ENCODE measurements at places on chromosomes 12 and 14.

DNA sequence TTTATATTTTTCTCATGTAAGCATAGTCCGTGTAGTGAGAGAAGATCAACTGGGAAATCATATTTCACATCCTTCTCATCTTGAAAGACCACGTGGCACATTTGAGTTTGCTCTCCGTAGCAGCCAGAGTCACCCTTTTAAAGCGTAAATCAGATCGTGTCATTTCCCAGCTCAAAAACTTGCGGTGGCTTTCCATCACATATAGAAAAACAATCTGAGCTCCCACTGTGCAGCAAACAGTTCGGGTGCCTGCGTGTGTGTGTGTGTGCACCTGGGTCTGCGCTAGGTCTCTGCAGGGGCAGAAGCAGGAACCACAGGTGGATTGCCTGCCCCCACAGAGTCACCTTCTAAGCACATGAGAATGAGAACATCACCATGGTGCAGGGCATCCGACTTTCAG, 338.2 kb downstream of the TRHDE start:
- no peak for DNase-seq

GRCh38 chr12:31519511-31519910, 71.4 kb downstream of the DENND5B start:
- DNase-seq: no peak

DNA sequence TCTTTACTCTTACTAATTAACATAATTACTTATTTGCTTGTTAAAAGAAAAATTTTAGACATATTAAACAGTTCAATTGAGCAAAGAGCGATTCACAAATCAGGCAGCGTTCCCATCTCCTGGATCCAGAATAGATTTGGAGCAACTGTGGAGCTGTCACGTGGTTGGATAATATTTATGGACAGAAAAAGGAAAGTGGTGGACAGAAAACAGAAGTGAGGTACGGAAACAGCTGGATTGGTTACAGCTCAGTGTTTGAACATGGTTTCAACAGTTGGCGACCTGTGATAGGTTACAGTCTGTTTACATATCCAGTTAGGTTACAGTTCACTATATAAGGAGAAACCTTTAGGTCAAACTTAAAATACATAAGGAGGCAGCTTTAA, 19.7 kb upstream of the FAM234B start:
- no peak for DNase-seq

DNA sequence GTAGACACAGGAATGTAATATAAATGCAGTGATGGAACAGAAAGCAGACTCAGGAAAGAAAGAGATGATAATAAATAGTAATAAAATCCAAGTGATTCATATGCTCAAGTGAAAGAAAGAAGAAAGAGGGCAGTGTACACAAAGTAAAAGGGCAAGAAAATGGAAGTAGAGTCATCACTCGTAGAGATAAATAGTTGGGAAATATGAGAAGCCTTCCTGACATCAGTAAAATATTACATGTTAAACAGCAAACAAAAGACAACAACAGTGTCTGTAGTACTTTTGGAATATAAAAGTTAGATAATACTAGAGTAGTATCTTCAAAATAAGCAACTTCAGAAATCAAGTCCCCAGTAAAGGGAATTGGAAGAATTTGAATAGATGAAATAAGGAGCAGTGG, 412.3 kb downstream of the RAD51B start:
- no peak for DNase-seq

- no peak for DNase-seq
These were observed 23.8 kb downstream of the GNS start for GRCh38 chr12:64735442-64735841.

- DNase-seq: no peak
These were observed 265.5 kb upstream of the PRKD1 start for GRCh38 chr14:30193101-30193500.

DNA sequence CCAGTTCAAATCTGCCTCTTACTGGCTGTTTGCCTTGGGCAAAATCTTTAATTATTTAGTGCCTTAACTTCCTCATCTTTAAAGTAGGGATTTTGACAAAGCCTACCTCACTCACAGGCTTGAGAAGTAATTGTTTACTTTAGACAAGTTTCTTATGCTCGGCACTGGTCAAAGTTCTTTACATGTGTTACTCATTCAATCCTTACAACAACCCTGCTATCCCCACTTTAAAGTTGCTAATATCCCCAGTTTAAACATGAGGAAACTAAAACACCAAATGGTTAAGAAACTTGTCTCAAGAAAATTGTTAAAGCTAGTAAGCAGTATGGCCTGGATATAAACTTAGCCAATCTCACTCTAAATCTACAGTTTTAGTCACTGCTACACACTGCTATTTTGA, 204.0 kb upstream of the AVPR1A start:
- DNase-seq: no peak

DNA sequence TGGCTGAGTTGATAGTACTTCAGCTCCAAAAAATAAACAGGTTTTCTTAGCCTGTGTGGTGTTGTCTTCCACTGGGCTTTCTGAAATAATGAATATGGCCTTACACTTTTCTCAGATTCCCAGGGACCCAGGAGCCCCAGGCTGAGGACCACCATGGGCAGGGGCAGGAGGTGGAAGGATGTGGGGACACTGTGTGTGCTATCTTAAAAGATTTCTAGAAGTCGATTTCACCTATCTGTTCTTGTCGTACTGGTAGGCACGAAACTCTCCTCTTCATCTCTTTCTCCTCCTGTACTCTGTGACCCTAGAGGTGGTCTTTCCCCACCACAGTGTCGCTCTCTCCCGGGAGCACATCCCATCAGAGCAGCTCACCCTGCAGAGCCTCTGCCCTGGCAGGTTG, 107.7 kb upstream of the FKBP4 start:
- DNase-seq: no peak

GRCh38 chr14:34325493-34325892, 136.5 kb downstream of the SPTSSA start:
- DNase-seq: no peak

DNA sequence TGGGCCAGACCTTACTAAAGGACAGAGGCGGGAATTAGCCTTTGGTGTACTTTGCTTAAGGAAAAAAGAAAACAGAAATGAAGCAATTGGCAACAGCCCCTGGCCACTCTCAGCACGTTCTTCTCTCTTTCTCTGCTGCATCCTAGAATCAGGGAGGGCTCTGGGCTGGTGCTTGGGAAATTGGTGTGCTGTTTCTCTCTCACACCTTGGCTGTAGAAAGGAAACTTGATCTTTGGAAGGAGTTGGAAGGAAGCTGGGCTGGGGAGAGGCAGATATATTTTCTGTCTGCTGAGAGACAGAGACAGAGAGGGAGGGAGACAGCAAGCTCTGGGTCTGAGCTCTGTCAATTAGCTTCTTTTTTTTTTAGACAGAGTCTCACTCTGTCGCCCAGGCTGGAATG, 27.4 kb downstream of the NOS1 start:
- no peak for DNase-seq

DNA sequence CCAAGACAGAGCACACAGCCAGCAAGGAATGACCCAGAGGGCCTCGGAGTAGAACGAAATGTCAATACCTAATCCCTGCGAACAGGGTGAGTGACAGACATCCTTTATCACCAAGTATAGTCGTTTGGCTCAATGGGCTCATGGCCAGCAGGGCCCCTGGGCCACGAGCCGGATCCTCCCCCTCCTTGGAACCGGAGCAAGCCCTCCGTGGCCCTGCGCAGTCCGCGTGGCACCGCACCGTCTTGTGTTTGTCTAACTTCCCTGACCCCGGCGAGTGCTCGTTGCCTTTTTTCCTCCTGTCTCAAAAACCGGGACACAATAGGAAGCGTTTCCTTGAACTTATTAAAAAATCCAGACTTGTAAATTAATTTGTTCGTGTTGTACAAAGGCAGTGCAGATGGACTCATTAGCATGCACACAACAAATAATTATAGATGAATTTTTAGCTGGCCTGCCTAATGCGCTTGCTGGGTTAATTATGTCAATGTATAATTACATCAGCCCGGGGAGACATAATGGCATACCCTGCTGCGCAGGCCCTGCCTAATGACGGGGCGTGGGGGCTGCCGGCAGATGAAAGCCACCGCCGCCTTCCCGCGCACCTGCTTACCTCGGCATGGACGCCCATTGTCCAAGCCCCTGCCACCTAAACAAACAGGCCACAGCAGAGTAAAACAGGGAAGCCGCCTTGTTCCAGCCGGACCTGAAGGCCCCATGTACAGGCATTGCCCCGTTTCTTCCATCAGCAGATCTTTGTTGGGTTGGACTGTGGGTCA, 81.6 kb downstream of the PHETA1 start:
- no peak for DNase-seq

DNA sequence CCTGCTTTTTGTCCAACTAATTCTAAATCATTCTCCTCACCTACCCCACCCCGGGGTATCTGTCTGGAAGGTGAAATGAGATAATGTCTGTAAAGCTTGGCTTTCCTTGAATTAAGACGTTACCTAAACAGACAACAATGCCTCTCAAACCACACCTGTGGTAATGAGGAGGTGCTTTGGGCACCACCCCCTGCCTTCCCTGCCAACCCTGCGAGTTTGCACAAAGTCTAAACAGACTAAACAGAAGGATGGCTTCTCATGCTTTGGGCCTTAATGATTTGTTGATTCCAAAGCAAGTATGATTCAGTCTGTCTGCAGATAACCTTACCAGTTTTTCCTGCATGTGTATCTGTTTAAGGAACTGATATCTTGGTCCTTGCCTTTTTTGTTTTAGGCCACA, 82.4 kb downstream of the ZFC3H1 start:
- no peak for DNase-seq

- DNase-seq: no peak
These were observed 501.4 kb upstream of the RGS6 start for GRCh38 chr14:71430678-71431376.

GRCh38 chr14:94612580-94613554, 676 bp downstream of the SERPINA3 start:
- no peak for DNase-seq

DNA sequence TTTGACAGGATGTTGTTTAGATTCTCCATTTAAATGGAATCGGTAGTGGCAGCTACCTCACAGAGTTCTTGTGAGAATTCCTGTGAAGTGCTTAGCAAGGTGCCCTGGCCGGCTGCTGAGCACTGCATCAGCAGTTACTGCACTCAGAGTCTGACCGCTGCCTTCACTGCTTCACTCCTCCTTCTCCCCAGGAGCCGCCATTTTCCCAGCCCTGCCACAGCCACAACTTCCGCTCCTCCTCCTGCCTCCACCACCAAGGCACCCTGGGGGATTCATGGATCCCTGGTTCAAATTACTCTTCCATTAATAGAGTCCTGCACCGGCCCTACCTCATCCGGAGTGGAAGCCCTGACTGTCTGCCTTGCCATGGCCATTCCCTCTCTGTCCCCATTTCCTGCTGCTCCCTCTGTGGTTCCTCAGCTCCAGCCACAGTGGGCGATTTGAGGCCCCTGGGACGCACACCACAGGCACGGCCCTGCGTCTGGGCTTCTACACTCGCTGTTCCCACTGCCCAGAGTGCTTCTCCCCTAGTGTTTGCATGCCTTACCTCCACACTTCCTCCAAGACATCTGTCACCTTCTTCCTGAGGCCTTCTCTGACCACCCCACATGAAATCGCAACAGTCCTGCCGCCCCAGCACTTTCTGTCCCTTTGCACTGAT, 210.3 kb downstream of the IPO8 start:
- no peak for DNase-seq

GRCh38 chr12:82805812-82806497, 119.2 kb downstream of the TMTC2 start:
- no peak for DNase-seq

GRCh38 chr12:132505852-132506219, 15.9 kb downstream of the FBRSL1 start:
- no peak for DNase-seq

GRCh38 chr12:69401940-69402339, 42.4 kb downstream of the YEATS4 start:
- no peak for DNase-seq

DNA sequence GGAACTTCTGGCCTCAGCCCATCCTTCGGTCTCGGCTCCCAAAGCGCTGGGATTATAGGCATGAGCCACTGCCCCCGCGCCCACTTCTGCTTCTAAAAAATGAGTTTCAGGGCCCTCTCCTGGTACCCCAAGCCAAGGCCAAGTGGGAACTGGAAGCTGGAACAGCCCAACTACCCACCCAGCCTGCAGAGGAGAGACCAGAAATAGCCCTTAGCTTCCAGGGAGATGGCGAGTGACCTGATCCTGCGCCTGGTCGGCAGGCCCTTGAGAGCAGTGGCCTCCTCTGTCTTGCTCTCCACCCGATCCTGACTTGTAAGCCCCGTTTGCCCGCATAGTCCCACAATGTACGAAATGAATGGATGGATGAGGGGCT, 31.2 kb upstream of the PLEKHG6 start:
- no peak for DNase-seq

GRCh38 chr12:11787933-11788849, 138.7 kb downstream of the ETV6 start:
- no peak for DNase-seq

- no peak for DNase-seq
These were observed 591.3 kb downstream of the LRFN5 start for GRCh38 chr14:42198010-42198409.

DNA sequence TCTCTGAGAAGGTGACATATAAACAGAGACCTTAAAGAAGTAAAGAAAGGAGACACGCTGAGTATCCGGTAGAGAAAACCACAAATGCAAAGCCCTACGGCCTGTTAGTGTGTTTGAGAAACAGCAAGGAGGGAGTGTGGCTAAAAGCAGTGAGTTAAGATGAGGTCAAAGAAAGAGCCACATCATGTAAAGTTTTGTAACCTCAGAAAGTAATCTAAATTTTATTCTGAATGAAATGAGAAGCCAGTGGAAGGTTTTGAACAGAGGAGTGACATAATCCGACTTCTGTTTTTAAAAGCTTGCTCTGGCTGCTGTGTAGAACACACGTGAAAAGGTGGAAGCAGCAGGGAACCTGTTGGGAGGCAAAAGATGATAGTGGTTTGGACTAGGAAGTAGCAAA, 32.6 kb downstream of the PPP2R5E start:
- no peak for DNase-seq

DNA sequence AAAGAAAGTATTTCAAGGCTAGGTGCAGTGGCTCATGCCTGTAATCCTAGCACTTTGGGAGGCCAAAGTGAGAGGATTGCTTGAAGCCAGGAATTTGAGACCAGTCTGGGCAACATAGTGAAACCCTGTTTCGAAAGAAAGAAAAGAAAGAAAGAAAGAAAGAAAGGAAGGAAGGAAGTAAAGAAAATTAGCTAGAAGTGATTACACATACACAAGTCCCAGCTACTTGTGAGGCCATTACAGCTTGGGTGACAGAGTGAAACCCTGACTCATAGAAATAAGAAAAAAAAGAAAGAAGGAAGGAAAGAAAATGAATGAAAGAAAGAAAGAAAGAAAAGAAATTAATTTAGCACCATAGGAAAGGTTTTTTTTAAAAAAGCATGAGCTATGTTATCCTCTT, 33.3 kb upstream of the PPP1CC start:
- no peak for DNase-seq

GRCh38 chr12:44694017-44694416, 182.1 kb downstream of the NELL2 start:
- DNase-seq: no peak
